ENCODE measurements at places on chromosomes 7 and 10. TPM values are rescaled to one million over a fixed set of nuclear protein-coding genes. Genes with fewer than 3 reads are reported as not detected.

- no peaks in the 10 kb centered on the region for H3K27me3 ChIP-seq
- H3K4me3 ChIP-seq: no peak overlapping the region
- H3K36me3 ChIP-seq: no peaks in the 10 kb centered on the region
- peak; percentile 46 for DNase-seq
- H3K27ac ChIP-seq: no peak overlapping the region
Measured at GRCh38 chr7:2029936-2030335, 202.8 kb downstream of the MAD1L1 start.

Gene SLC13A1
- total RNA-seq: not detected

- H3K27ac ChIP-seq: no peak overlapping the region
- H3K4me1 ChIP-seq: no peaks in the 10 kb centered on the region
- no peaks in the 10 kb centered on the region for H3K36me3 ChIP-seq
- H3K4me3 ChIP-seq: no peak overlapping the region
- DNase-seq: no peak
Measured at GRCh38 chr7:54878339-54878738, 119.3 kb upstream of the SEC61G start.

DNA sequence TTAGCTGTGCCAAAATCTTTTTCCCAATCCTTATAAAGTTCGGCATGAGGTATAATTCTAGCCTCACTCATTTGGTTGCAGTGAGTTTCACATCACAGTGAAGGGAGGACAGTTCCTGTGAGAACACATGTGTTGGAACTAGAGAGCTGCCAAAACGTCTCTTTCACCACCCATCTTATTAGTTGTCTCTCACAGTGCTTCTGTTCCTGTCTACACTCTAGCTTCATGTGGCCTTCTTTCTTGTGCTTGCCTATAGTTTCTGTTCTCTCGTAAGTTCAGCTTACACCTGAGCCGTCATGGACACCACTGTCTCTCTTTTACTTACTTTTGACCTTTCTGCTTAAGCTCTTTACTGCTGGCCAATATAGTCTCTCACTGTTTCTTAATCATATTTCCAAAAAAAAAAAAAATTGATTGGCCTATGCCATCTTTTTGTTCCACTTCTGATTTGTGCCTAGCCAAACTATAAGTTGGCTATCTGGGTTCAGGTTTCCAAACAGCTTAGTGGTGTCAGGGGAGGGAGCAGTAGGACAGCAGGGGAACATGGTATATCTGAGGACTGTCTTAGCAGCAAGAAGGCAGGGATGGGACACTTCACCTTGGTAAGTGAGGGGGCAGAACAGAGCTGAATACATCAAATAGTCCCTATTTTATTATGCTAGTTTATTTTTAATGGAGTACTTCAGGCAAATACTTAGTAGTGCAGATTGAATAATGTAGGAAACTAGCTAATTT lies 38.0 kb downstream of the ZNRF2 start:
- peak overlapping the region; percentile 5 for H3K4me3 ChIP-seq
- no peaks in the 10 kb centered on the region for H3K36me3 ChIP-seq
- peaks cover 25% of the 10 kb centered on the region for H3K4me1 ChIP-seq
- no peak for DNase-seq

Gene METTL27
- total RNA-seq: 2.3 TPM
